ENCODE measurements at places on chromosomes 13 and 19. TPM values are rescaled to one million over a fixed set of nuclear protein-coding genes. Genes with fewer than 3 reads are reported as not detected.

Gene NLRP7
- not detected for total RNA-seq

Gene FCER2
- not detected for total RNA-seq

Gene IRGC
- total RNA-seq, result not detected

Gene SKA3
- 4.2 TPM for total RNA-seq

Gene KASH5
- not detected for total RNA-seq

Gene PABPC3
- 0.09 TPM for total RNA-seq

Gene KLK12
- not detected for total RNA-seq

Gene S1PR5
- not detected for total RNA-seq

Gene ZNF132
- 4.9 TPM for total RNA-seq

Gene ZNF560
- total RNA-seq, result under 0.01 TPM

Gene ZNF749
- total RNA-seq, result 8.8 TPM

Gene ZNF208
- 0.09 TPM for total RNA-seq

Gene LILRB3
- total RNA-seq, result not detected

Gene COMP
- not detected for total RNA-seq

Gene INSR
- 37.6 TPM for total RNA-seq

Gene DDX49
- 36.8 TPM for total RNA-seq

Gene SYDE1
- total RNA-seq, result 15.5 TPM

Gene KCNC3
- total RNA-seq, result 0.43 TPM

Gene FLT1
- 20.1 TPM for total RNA-seq

Gene CCDC70
- not detected for total RNA-seq

Gene CLEC17A
- not detected for total RNA-seq

Gene FAM83E
- 0.22 TPM for total RNA-seq

Gene GIPC3
- 1.2 TPM for total RNA-seq

Gene CLDND2
- not detected for total RNA-seq

Gene RRAS
- 20.7 TPM for total RNA-seq

Gene SIGLEC12
- total RNA-seq, result not detected

Gene CEACAM7
- total RNA-seq, result 1.9 TPM

Gene KANK3
- 121 TPM for total RNA-seq

Gene TEAD2
- 61.4 TPM for total RNA-seq

Gene CD37
- not detected for total RNA-seq

Gene CYP4F12
- not detected for total RNA-seq

Gene SERP2
- 3.0 TPM for total RNA-seq

Gene TUBA3C
- total RNA-seq, result not detected

Gene NTN5
- total RNA-seq, result not detected

Gene NRTN
- 0.65 TPM for total RNA-seq

Gene OR7A17
- not detected for total RNA-seq

Gene AXL
- total RNA-seq, result 5.2 TPM

Gene PTPRH
- 0.33 TPM for total RNA-seq

Gene LILRA5
- not detected for total RNA-seq

Gene ITGBL1
- 16.3 TPM for total RNA-seq

Gene B3GNT8
- total RNA-seq, result 2.7 TPM

Gene SHKBP1
- 24.3 TPM for total RNA-seq

Gene VN1R4
- not detected for total RNA-seq

Gene KRTDAP
- total RNA-seq, result not detected
